ENCODE measurements at places on chromosomes 4 and X.

DNA sequence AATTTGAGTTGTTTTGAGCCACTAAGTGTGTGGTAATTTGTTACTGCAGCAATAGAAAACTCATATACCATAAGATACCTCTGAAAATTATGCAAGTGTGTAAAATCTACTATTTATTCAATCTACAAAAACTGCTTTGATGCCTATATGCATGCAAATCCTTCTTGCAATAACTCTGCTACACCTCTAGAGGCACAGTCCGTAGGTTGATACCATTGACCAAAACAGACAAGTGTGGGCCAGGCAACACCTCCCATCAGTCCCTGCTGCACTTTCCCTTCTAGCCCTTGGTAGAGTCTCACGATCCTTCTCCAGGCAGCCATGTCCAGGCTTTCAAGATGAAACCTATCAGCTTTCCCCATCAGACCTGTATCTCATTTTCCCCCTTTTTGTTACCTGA lies 48.8 kb upstream of the FAM9A start:
- no peak for DNase-seq

DNA sequence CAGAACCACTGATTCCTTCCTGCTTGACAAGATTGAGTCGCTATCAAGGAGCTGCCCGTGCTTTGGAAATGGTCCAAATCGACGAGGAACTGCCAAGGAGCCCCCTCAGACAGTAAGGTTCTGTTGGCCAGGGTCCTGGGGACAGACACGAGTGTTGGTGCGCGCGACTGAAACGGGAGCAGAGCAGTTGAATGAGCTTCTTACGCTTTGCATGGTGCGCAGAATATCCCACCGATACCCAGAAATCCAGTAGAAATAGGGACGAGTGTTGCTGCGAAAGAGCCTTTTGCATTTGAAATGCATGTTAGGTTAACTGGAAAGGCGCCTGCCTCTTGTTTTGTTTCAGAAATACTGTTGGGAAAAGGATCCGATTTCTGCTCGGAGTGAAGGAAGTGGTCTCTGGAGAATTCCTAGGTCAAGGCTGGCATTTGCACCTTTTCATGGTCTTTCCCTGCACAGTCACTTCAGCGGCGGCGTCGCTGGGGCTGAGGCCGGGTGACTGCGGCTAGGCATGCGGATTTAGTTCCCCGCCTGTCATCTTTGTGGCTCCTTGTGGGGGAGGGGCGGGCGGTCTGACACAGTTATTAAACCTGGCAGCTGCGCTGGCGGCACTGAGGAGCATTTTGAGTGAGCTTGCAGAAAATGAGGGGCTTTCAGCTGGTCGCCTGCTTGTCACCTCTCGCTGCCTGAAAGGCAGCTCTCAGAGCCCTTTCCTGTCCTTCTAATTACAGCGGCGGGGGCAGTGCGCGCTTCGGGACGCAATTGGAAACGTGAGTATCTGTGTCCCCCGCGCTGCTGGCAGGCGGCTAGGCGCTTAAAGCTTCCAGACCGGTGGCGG lies 51.5 kb upstream of the TRIM2 start:
- peak; percentile 44 for DNase-seq

- DNase-seq, result no peak
These were observed 3.4 kb downstream of the TEX13B start for GRCh38 chrX:107978707-107979307.

DNA sequence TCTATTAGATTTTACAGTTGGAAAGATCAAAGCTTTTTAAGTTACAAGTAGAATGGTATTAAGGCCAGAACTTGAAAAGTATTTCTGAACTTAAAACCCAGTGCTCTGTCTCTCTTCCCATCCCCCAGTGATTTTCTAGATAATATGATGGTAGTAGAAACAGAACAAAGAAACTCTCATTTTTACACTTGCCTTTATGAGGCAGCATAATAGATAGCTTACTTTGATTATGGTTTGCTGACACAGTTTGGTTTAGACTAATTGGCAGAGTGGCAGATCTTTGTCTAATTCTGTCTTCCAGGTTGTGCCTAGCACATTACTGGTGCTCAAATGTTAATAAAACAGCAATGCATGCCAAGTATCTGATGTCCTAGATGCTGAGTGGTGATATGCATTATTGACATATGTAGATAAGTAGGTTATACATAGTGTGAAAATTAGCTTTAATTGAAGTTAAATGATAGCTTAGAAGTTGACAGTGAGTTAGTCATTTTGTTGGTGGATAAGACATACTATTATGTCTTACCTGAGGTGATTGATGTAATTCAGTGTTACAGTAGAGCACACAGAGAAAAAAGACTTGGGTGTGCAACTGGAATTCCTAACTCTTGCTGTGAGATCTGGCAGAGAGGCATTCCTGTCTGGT lies 4.3 kb upstream of the RAPGEF2 start:
- no peak for DNase-seq

GRCh38 chr4:825063-825970 lies 612 bp downstream of the CPLX1 start:
- no peak for DNase-seq

DNA sequence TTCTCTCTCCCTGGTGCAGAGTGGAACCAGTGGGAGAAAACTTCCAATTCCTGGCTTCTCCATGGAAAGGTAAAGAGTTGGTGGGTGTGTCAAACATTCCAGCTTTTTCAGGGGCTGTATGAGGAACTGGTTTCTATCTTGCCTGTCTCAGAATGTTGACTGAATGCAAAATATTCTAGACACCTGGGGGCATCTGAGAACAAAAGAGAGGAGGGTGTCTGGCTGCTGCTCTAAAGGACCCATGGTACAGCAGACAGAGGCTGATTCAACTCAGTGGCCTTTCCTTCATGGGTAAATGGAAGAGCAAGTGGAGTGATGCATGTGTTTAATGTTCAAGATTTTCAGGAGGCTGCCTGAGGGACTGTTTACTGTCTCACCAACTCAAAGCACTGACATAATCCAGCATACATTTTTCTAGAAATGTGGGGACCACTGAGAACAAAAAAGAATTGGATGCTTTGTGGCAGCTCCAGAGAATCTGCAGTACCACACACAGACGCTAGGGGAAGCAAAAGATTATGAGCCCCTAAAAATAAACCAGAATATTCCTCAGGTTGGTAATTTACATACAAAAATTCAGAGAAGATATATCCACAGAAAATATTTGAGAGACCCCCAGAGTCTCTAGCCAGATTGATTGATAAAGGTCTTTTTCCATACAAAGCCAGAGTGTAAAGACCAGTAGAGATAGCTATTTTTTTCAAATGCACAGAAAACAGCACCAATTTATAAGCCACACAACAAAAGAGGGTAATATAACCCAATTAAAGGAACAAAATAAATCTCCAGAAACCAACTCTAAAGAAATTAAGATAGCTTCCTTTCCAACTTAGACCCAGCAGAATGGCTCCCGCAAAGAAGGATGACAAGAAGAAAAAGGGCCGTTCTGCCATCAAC lies 48.0 kb upstream of the STARD8 start:
- no peak for DNase-seq

- no peak for DNase-seq
These were observed 6.1 kb downstream of the FAT1 start for GRCh38 chr4:186717556-186717955.

- no peak for DNase-seq
These were observed 16.1 kb downstream of the COQ2 start for GRCh38 chr4:83268491-83268890.

- no peak for DNase-seq
These were observed 2.0 kb upstream of the FATE1 start for GRCh38 chrX:151713849-151714248.

- DNase-seq, result no peak
These were observed 19.9 kb downstream of the TMEM164 start for GRCh38 chrX:110022599-110023448.

GRCh38 chr4:180909279-180909678 lies 1333.9 kb upstream of the TENM3 start:
- no peak for DNase-seq

DNA sequence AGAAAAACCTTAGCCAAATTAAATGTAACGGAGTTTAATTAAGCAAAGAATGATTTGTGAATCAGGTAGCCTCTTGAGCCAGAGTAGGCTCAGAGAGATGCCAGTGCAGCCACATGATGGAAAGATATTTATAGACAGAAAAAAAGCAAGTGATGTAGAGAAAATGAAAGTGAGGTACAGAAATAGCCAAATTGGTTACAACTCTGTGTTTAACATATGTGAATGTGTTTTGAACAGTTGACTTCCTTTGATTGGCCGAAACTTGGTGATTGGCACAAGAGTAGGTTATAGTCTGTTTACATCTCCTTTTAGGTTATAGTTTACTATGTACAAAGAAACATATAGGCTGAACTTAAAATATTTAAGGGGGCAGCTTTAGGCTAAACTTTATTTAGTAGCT lies 459.9 kb upstream of the BOD1L1 start:
- DNase-seq, result no peak

DNA sequence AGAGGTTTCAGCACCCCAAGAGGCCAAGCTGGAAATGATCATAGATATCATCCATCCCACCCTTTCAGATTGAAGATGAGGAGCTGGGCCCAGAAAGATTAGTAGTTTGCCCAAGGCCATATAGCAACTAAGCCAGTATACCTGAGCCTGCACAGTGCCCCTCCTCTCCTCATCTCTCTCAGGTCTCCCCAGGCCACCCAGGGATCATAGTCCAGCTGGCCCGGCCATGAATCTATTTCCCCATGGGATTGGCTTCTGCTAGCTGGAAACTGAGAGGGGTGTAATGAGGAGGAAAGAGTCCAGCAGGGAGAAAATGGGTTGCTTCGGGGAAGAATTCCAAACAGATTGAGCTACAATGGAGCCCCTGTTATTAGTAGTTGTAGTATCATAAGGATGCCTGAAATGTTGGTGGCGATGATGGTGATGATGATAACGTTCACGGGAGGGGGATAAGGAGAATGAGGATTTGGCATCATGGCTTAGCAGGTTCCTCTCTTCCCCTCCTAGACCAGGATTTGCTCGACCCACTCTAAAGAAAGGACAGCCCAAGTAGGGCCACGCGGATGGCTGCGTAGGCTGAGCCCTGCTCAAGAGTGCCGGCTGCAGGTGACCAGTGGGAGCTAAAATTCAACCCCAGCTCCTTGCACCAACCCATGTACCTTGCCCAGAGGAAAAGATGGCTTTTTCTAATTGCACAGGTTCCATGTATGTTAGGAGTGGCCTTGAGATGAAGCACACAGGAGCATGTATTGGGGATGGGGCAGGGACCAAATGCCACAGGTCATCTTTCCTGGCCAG lies 117.8 kb upstream of the PJA1 start:
- no peak for DNase-seq

Data from CD4-positive, alpha-beta T cell treated with Interferon gamma for 1 hour (primary cell).